ENCODE measurements at places on chromosomes 12 and 14.

DNA sequence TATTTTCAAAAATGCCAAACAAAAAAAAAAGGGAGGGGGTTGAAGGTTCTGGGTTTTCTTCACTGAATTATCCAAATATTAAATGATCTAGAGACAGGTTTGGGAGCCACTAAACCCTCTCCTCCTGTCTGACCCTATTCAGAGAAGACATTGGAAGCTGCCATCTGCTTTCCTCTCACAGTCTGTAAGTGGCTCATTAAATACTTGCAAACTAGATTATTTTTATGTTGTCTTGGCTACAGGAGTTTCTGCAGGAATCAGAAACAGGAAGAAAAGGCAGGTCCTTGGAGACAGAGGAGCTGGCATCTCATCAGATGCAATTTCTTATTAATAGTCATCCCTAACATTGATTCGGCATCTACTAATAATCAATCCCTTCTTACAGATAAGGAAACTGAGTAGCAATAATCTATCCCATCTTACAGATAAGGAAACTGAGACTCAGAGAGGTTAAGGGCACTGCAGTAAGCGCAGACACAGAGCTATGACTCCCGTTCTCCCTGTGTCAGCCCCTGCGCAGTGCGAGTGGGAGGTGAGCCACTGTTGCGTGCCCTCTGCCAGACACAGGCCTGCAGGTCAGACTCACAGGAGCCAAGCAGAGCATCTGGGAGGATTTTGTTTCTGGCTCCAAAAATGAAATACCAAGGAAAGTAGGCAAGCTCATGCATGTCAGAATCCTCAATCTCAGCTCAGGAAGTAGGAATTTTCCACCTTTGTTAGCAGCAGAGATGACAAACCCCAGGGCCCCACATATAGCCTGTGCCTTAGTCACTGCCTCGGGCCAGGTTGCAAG, 11.0 kb downstream of the BDKRB2 start:
- DNase-seq, result no peak

- DNase-seq, result no peak
These were observed 57.6 kb downstream of the LMNTD1 start for GRCh38 chr12:25495331-25496097.

DNA sequence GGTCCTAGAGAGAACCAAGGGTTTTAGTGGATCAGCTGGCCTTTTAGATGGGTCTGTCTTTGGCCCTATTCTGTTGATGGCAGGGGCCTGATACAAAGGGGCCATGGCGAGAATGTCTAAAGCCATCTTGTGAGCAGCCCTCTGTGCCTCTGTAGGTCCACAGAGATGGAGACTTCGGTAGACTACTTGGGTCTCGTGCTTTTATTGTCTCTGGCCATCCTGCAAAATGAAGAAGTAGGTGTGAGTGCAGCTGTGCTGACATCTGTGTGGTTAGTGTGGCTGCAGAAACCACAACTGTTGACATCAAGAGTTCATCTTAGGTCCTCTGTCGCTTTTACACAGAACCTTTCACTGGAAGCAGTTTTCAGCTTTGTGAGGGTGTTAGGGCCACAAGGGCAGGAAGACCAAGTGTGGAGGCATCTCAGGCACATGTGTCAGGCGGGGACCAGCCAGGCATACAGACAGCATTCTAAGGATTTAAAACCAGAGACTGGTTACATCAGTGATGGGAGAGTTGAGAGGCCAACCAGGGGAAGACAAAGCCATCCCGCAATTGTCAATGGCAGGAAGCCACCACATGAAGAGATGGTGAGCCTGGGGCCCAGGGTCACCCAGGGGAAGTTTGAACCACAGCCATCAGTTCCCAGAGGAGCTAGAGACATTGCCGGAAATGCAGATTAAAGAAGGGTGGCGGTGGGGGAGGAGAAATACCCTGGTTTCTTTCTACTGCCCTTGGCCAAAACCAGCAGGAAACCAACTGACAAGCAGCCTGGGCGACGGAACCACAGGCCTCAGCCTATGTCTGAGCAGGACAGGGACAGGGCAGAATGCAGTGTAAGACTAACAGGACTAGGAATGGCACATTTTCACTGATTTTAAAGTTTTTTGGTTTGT, 13.0 kb upstream of the TPCN1 start:
- DNase-seq, result no peak

DNA sequence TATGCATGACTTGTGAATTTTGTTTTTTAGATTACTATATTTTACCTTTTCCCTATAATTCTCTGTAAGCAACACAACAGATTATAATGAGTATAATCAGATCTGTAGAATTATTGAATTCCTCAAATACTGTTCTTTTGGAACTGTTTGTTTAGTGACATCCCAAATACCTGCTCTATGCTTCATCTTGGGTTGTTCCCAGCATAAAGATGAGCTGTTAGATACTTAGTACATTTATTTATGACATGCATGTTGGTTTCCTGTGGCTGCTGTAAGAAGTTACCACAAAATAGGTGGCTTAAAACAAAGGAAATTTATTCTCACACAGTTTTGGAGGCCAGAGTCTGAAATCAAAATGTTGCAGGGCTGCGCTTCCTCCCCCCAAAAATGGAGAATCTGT, 78.4 kb downstream of the PTPRR start:
- DNase-seq, result no peak

- no peak for DNase-seq
These were observed 39.9 kb downstream of the MAX start for GRCh38 chr14:65062096-65063075.

GRCh38 chr14:34340025-34340625, 121.9 kb downstream of the SPTSSA start:
- DNase-seq, result no peak

- no peak for DNase-seq
These were observed 33.3 kb upstream of the GCH1 start for GRCh38 chr14:54935958-54936357.

- DNase-seq, result no peak
These were observed 2.8 kb downstream of the RAPGEF3 start for GRCh38 chr12:47755655-47756562.

GRCh38 chr12:40238266-40238902, 13.6 kb downstream of the LRRK2 start:
- DNase-seq, result no peak

DNA sequence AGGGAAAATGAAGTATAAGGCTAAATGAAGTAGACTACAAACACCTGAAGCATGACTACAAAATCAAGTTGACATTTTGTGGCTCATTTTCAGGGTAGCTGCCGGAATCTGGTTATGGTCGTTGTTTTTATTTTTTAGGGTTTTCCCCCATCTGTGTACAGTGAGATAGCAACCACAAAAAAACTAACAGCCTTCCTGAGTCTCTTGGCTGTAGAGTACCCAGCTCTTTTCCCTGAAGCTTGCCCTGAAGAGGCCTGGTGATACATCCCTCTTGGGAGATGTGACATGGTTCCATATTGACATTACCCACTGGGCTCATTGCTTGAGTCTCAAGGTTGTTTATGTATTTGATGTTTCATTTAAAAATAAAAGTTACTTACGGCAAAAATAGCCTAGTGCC, 424.0 kb downstream of the ZFP36L1 start:
- DNase-seq, result no peak

DNA sequence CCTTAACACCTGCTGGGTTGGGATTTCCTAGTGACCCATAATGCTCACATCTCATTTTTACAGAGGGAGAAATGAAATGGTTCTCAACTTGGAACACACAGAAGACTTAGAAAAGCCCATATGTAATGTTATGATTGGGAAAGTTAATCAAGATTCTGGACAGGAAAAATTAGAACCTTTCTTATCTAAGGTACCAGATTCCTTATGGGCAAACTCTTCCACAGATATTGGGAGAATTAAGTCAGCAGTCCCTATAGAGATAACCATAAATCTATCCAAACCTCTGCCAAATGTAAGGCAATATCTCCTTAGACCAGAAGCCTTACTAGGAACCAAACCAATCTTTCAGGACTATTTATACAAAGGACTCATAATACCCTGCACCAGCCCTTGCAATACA, 13.9 kb upstream of the PSMC1 start:
- no peak for DNase-seq

GRCh38 chr12:47819138-47819895, 386 bp downstream of the HDAC7 start:
- no peak for DNase-seq

DNA sequence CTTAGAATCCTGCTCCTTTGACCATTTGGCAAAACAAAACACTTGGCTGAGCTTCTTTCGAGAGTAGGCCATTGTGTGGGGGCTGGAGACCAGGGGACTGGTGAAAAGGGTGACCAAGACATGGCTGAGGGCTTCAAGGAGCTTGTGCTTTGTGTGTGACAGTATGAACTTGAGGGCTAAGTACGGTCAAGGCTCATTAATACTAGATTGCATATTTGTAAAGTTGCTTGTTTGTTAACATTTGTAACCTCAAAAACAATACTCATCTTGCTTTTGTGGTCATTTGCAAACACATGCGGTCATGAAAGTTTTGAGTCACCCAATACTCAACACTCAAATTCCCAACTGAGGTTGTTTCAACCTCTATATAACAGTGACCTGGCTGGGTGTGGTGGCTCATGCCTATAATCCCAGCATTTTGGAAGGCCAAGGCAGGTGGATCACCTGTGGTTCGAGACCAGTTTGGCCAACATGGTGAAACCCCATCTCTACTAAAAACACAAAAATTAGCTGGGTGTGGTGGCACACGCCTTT, 42.5 kb downstream of the ZFYVE26 start:
- no peak for DNase-seq

DNA sequence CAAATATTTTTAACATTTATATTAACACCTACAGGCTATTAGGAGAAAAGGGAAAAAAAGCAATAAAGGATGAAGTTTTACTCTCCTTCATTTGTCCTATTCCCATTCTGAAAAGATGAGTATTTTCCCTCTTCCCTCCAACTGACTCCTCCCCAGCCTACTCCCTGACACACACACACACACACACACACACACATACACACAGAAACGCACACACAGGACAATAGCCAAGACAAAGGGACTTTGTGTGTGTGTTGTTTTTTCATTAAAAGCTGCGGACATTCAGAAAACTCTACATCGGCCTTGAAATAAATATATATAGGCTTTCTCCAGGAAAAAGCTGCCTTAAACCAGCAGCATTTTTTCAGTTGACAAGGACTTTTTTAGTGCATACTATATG, 74.8 kb downstream of the PRKAB1 start:
- no peak for DNase-seq

GRCh38 chr14:53640695-53641094, 315.9 kb downstream of the BMP4 start:
- DNase-seq, result no peak

DNA sequence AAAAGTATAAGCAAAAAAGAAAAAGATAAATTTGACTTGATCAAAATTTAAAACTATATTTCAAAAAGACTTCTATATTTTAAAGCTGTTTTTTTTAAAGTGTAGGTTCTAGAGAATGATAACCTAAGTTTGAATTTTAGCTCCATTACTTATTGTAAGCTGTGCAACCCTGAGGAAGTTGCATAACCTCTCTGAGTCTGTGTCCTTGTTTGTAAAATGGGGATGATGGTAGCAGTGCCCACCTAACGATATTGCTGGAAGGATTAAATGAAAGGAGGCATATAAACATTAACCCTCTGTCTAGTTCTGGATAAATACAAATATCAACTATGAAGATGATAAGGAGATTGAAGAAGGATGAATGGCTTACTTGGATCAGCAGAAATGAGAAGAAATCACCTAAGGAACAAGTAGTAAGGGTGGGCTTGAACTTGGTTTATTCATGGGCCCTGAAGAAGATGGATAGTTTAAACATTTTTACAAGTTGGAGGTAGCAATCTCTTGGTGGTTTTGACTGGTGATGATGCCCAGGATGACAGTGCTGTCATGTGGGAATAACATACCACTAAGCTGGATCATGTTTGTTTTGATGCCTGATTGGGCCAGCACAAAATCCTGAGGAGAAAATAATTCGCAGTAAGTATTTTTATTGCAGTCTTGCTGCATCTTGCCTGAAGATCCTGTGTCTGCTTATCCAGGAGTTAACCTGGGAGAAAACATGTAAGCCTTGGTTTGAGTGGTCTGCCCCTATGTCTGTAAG, 35.0 kb downstream of the TXNRD1 start:
- no peak for DNase-seq

DNA sequence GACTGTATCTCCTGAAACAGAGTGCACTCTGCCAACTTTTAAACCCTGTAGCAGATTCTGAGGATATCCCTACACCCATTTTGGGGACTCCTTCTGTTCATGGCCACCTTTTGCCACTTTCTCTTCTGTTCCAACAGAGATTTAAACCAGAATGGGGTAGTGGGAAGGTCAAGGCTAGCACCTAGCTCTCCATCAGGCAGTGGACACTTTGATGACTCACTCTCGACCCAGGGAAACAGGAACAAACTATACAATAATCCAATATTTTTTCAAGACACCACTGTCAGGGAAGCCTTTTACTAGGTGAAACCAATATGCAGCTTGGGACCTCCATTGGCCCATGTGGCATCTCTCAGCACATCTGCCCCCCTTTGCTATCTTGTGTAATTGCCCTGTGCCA, 103.6 kb downstream of the DAAM1 start:
- no peak for DNase-seq

DNA sequence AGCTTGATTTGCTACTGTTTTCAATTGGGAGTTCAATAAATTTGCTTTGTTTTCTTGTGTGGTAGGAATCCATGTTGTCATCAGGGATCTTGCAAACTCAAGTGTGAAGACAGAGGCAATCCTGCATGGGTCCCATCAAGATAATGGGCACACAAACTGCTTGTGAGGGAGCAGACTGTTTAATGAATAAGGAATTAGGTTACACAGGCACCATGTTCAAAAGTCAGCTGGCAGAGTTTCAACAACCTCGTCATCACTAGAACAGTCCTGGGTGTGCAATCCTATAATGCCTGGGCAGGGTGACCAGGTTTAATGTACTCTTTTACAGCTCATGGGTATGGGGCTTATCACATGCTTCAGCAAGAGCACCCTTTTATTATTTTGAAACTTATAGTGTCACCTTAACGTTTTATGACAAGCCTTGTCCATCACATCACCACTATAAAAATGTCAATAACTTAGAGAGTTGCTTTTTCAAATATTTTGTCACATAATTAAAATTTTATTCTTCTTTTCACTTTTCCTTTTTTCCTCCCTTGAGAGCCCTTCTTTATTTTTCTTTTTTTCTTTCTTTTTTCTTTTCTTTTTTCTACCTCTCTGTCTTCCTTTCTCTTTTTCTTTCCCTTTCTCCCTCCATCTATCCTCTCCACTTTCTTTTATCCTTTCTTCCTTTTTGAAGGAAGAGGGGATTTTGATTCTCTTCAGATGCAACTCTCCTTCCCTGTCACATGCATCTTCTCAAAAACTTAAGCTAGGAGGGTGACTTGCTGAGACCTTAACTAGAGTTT, 252.2 kb upstream of the ATP2B1 start:
- no peak for DNase-seq

GRCh38 chr14:104968153-104968527, 10.0 kb downstream of the AHNAK2 start:
- DNase-seq, result no peak

DNA sequence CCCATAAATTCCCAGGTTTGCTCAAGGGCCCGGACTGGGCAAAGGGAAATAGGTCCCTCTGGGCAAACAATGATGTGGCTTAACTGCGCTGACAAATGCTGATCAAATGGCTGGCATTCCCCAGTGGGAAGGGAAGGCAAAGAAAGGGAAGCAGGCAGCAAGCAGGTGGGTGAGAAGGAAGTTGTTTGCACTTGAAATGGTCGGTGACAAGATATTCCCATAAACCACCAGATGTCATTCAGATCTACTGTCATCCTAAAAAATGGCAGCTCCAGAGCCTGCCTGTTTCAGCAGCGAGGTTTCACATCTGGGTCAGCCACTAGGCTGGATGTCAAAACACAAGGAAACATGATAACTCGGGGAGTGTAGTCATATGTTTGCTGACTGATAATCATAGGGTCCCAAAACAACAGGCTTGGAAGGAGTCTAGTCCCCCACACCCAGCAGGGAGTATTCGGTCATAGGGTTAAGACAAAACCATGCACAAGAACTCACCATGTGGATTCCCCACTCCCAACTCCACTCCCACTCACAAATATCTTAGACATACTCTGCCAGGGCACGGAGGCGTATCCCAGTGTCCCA, 37.9 kb upstream of the MDM1 start:
- DNase-seq, result no peak
